DND-41 (cell line): ENCODE measurements at places on chromosomes 7 and 10.

GRCh38 chr7:142787783-142788182, 17.0 kb downstream of the PRSS2 start:
- DNase-seq = peak; percentile 49

DNA sequence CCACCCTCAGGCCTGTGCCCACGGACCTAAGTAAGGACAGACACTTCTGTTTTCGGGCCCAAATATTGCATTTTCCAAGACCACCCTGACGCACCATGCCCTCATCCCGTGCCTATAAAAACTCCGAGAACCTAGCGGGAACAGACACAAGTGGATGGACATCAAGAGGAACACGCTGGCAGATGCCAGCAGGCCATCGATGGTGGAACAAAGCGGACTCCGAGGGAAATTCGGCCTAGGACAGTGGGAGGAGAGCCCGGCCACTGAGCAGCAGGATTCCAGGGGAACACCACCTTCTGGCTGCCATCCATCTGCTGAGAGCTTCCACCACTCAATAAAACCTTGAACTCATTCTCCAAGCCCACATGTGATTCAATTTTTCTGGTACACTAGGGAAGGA, 243.6 kb upstream of the ZWINT start:
- DNase-seq = no peak

- no peak for DNase-seq
These were observed 108.7 kb upstream of the DPP6 start for GRCh38 chr7:153943457-153943856.

GRCh38 chr7:70704831-70705346, 427.1 kb upstream of the GALNT17 start:
- DNase-seq = no peak

DNA sequence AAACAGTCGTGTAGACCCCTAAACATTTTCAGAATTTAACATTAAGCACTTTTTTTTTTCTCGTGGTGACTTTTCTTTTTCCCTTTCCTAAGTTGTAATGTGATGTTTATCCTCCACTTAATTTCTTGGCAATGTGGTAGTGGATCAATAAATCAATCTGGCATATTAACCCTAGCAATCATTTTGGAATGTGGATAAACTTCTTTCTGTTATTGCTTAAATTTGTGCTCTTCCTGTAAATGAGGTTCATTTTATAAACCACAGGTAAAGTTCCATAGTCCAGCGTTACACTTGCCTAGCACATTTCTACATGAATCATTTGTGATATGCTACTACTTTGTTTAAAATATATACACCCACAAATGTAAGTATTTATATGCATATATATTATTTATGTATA, 247.4 kb upstream of the ETV1 start:
- DNase-seq = no peak

GRCh38 chr7:158824028-158824427, 5.3 kb downstream of the ESYT2 start:
- DNase-seq = peak; percentile 89

DNA sequence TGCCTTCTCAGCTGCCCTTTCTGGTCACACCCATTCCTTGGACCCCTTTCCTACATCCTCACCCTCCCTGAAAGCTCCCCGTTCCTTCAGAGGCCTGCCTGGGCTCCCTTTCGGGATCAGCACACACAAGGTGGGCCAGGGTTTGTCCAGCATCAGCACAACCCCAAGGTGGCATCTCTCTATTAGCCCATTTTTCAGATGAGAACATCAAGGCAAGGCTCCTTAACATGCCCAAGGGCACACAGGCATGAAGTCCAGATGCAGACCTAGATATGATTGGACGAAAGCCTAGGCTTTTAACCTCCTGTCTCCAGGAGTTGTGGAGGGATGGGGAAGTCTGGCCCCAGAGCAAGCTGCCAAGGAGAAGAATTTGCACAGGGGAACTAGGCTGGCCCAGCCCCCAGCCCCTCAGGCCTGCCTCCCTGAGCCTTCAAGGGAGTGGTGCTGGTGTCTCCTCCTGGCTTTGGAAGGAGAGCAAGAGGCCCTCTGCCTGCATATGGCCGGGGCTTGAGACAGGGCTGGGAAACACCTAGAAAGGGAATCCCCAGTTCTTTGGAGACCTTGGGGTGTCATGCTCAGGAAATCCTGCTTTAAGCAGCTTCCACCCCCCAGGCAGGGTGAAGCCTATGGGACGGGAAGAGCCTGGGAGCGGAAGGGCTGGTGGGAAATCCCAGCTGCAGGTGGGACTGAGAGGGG, 9.0 kb upstream of the VSIR start:
- DNase-seq = no peak

- DNase-seq = peak; percentile 56
These were observed 2.8 kb downstream of the TET1 start for GRCh38 chr10:68562661-68563570.

GRCh38 chr7:79339208-79339925, 114.1 kb downstream of the MAGI2 start:
- DNase-seq = no peak

GRCh38 chr10:70477661-70478162, 855 bp upstream of the PALD1 start:
- peak; percentile 87 for DNase-seq

GRCh38 chr7:36415144-36415543, 25.5 kb downstream of the ANLN start:
- no peak for DNase-seq

DNA sequence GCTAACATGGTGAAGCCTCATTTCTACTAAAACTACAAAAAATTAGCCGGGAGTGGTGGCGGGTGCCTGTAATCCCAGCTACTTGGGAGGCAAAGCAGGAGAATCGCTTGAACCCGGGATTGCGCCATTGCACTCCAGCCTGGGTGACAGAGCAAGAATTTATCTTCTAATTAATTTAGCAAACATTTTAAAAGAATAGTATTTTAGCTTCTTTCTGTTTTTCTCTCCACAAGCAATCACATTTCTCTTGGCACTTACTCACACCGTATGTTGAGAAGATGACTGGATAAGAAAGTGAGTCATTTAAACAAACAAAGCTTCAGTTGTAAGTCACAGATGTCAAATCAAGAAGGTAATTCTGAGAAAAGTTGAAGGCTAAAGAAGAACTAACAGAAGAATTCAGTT, 264.0 kb downstream of the ARL4A start:
- DNase-seq = no peak

- no peak for DNase-seq
These were observed 36.6 kb downstream of the ABI1 start for GRCh38 chr10:26824015-26824690.

GRCh38 chr7:2952316-2952715, 91.4 kb downstream of the CARD11 start:
- DNase-seq = no peak

- no peak for DNase-seq
These were observed 328.9 kb downstream of the PRPF18 start for GRCh38 chr10:13915710-13916109.

- DNase-seq = no peak
These were observed at the start of gene HDAC9 for GRCh38 chr7:18495412-18496340. Gene HDAC9 (plus strand): TSS chr7:18495749. CDS start chr7:18496303, 554 bp downstream.

- no peak for DNase-seq
These were observed 5.5 kb upstream of the ELOVL3 start for GRCh38 chr10:102220612-102221011.

DNA sequence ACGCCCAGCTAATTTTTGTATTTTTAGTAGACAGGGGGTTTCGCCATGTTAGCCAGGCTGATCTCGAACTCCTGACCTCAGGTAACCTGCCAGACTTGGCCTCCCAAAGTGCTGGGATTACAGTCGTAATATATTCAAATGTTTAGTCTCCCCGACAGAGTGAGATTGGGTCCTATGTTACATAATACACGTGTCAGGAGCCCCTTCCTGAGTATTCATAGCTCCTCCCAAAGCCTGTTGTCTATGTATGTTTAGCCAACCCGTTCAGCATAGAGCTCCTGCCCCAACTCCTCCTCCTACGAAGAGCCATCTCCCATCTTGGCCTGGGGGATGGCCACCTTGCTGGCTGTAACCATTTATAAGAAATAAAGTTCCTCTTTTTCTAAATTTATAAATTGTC, 2.7 kb upstream of the PPP2R2D start:
- no peak for DNase-seq

- DNase-seq = peak; percentile 29
These were observed 34.1 kb upstream of the MKI67 start for GRCh38 chr10:128160297-128160711.

GRCh38 chr10:110349831-110350230, 45.1 kb upstream of the SMNDC1 start:
- DNase-seq = no peak

DNA sequence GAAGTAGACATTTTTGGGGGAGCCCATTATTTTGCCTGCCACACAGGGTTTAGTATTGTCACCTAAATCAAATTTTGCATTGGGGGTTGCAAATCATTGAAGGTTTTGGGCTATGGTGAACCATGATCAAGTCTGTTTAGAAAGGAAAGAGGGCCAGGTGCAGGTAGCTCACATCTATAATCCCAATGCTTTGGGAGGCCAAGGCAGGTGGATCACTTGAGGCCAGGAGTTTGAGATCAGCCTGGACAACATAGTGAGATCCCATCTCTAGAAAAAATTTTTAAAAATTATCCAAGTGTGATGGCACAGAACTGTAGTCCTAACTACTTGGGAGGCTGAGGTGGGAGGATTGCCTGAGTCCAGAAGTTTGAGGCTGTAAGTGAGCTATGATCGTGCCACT, 31.2 kb downstream of the KAT6B start:
- no peak for DNase-seq

GRCh38 chr7:17679458-17679857, 260.8 kb downstream of the SNX13 start:
- DNase-seq = no peak

GRCh38 chr7:150428671-150429451, 21.6 kb upstream of the GIMAP8 start:
- peak; percentile 86 for DNase-seq

DNA sequence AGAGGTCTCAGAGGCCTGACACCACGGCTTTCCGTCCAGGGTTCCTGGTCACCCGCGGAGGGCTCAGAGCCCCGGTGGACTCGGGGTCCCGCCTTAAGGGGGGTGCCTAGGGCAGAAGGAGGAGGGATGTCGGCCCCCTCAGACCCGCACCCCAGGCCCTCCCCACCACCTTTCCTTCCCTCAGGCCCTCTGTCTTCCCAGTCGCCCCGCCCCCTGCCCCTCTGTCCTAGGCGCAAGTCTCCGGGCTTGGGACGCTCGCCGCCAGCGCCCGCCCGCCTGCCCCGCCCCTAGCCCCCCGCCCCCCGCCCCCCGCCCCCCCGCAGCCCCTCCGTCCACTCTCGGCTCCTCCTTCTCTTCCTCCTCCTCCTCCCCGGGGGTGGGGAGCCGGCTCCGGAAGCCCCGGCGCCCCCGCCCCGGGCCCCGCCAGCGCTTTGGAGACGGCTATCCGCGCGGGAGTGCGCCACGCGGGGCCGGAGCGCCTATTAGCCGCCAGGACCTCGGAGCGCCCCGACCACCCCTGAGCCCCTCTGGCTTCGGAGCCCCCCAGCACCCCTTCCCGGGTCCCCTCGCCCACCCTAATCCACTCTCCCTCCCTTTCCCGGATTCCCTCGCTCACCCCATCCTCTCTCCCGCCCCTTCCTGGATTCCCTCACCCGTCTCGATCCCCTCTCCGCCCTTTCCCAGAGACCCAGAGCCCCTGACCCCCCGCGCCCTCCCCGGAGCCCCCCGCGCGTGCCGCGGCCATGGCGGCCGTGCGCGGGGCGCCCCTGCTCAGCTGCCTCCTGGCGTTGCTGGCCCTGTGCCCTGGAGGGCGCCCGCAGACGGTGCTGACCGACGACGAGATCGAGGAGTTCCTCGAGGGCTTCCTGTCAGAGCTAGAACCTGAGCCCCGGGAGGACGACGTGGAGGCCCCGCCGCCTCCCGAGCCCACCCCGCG, at the start of gene AEBP1:
Gene AEBP1, plus strand, starts transcription at position 423 of the 937 bp plus-strand sequence. Its CDS starts 321 bp downstream, at position 744.
- DNase-seq = peak; percentile 82
